ENCODE measurements at places on chromosomes 2 and 18. TPM values are rescaled to one million over a fixed set of nuclear protein-coding genes. Genes with fewer than 3 reads are reported as not detected.

The RUFY4 gene
- not detected for total RNA-seq

- H3K4me3 ChIP-seq: no peak overlapping the region
- no peaks in the 10 kb centered on the region for H3K27me3 ChIP-seq
- H3K27ac ChIP-seq: no peak overlapping the region
- H3K4me1 ChIP-seq: no peaks in the 10 kb centered on the region
- no peaks in the 10 kb centered on the region for H3K36me3 ChIP-seq
- no peak for DNase-seq
Measured at GRCh38 chr18:36539674-36540231, 242.2 kb downstream of the FHOD3 start.

DNA sequence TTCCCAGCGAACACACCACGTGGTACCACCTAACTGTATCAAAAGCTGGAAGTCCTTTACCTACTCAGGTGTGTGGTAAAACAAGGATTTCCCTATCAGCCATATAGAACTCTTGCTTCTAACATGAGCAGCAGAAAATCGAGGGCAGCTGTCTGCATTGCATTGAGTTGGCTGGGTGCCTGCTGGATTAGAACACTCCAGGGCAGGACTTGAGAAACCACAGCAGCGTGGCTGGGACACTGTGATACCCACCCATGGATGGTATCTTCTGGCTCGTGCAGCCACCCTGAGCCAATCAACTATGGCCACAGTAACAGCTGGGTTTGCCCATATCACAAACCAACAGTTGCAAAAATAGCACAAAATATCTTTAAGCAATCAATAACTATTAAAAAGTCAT lies 188.3 kb downstream of the FBXO15 start:
- H3K27ac ChIP-seq: no peak overlapping the region
- no peaks in the 10 kb centered on the region for H3K4me1 ChIP-seq
- H3K36me3 ChIP-seq: no peaks in the 10 kb centered on the region
- DNase-seq: no peak
- no peak overlapping the region for H3K4me3 ChIP-seq
- H3K27me3 ChIP-seq: no peaks in the 10 kb centered on the region

- no peak overlapping the region for H3K27ac ChIP-seq
- H3K27me3 ChIP-seq: no peaks in the 10 kb centered on the region
- H3K36me3 ChIP-seq: no peaks in the 10 kb centered on the region
Measured at GRCh38 chr2:128557831-128558241, 239.2 kb upstream of the HS6ST1 start.

DNA sequence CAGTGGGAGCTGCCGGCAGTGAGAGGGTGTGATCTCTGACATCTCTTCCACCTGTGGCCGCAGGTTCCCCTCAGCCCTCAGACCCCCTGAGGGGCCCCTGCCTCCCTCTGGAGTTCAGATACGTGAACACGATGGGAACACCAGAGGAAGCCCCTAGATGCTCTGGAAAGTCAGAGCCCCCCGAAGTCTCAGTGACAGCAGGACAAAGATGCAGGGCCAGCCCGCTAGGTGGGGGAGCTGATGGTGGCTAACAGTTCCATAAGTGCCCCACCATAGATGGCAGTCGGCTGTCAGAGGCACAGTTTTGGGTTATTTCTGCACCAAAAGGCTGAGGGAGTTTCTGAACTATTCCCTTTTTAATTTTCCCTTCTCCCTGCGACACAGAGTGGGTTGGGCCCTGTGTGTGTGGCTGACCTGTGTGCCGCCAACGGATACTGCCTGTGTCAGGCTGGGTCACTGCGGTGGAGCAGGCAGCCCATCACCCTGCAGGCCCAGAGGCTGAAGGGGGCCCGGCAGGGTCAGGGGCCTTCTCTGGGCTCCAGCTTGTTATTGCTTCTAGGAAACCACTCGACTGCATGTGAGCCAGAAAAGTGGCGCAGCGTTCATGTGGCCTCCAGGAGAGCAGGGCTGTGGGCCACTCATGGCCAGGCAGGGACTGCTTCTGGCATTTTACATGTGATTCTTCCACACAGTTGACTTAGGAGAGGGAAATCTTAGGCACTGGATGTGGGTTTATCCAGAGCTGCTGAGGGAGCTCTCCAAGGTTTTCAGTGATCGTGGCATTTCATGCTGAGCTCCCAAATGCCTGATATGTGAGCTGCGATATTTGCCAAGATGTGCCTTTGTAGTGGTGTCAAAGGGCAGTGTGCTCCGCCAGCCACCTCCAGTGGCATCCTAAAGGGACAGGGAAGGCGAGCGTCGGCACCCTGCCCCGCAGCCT lies 225.1 kb downstream of the SH3RF3 start:
- no peak overlapping the region for H3K4me3 ChIP-seq
- H3K27ac ChIP-seq: no peak overlapping the region
- H3K4me1 ChIP-seq: peaks cover 33% of the 10 kb centered on the region
- no peaks in the 10 kb centered on the region for H3K36me3 ChIP-seq
- H3K27me3 ChIP-seq: no peaks in the 10 kb centered on the region

GRCh38 chr18:48488388-48488850 lies 50.4 kb upstream of the CTIF start:
- H3K36me3 ChIP-seq: no peaks in the 10 kb centered on the region
- H3K4me3 ChIP-seq: no peak overlapping the region
- peaks cover 21% of the 10 kb centered on the region for H3K4me1 ChIP-seq
- no peak overlapping the region for H3K27ac ChIP-seq
- peak; percentile 91 for DNase-seq

GRCh38 chr2:179049546-179050311 lies at the start of gene CCDC141:
TSS of gene CCDC141 (minus strand) at chr2:179050137. CDS start at chr2:179049941, 196 bp downstream.
- no peaks in the 10 kb centered on the region for H3K36me3 ChIP-seq
- H3K27ac ChIP-seq: no peak within 1 kb of the TSS
- peaks cover 31% of the 10 kb centered on the region for H3K4me1 ChIP-seq
- H3K27me3 ChIP-seq: no peaks in the 10 kb centered on the region
- peak within 1 kb of the TSS; percentile 24 for H3K4me3 ChIP-seq

The GDF7 gene
- 1.3 TPM for total RNA-seq

The KLHL29 gene
- total RNA-seq: 3.6 TPM

DNA sequence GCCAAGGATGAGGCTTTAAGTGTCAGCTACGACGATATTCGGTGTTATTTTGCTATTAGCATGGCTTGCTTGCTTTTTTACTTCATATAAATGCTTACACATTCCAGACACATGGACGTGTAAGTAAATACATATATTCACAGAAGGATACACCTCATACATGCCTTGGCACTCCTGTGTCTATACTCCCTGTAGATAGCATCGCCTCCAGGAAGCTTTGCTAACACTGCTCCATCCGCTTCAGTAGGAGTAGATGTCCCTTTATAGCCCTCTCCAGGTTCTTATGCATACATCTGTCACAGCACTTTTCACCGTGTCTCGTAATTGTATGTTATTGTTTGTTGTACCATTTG lies 27.5 kb upstream of the KCTD1 start:
- no peaks in the 10 kb centered on the region for H3K36me3 ChIP-seq
- no peaks in the 10 kb centered on the region for H3K27me3 ChIP-seq
- H3K27ac ChIP-seq: no peak overlapping the region
- no peak for DNase-seq
- H3K4me3 ChIP-seq: peak overlapping the region; percentile 38

The MBD2 gene
- total RNA-seq: 47.2 TPM

GRCh38 chr2:86778957-86779356 lies 11.8 kb downstream of the CD8A start:
- no peaks in the 10 kb centered on the region for H3K4me1 ChIP-seq
- no peaks in the 10 kb centered on the region for H3K27me3 ChIP-seq
- peaks cover 35% of the 10 kb centered on the region for H3K36me3 ChIP-seq
- DNase-seq: no peak
- H3K27ac ChIP-seq: no peak overlapping the region

The DYSF gene
- 11.1 TPM for total RNA-seq

The DOK6 gene
- total RNA-seq: 10.1 TPM

GRCh38 chr2:69977906-69978482 lies 16.6 kb upstream of the ASPRV1 start:
- peak overlapping the region; percentile 68 for H3K27ac ChIP-seq
- no peaks in the 10 kb centered on the region for H3K27me3 ChIP-seq
- no peak overlapping the region for H3K4me3 ChIP-seq
- no peak for DNase-seq
- H3K36me3 ChIP-seq: no peaks in the 10 kb centered on the region

DNA sequence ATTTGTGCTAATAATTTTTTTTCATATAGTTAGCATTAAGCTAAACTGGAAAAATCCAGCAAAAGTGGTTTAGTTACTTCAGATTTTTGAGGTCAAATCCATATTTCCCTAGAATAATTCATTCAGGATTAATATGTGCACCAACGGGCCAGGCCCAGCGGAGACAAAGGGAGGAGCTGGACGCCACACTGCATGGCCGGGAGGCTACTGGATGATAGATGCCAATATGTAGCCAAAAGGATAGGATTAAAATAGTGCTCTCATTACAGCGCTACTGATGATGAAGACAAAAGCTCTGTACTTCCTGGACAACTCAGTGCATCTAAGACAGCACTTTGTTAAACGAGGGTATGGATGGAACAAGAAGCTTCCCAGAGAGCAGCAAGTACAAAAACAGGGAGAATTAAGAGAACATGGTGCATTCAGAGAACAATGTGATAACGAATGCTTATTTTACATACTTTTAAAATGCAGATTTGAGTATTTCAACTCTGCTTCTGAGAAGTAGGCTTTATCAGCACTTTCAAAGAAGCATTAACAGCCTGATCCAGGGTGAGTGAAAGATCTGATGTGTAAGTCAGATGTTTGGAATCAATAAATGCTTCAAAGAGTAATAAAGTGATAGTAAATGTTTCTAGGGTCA lies 39.8 kb downstream of the PPP4R1 start:
- peaks cover 8% of the 10 kb centered on the region for H3K4me1 ChIP-seq
- no peak overlapping the region for H3K4me3 ChIP-seq
- H3K27me3 ChIP-seq: no peaks in the 10 kb centered on the region
- no peak for DNase-seq

The CKAP2L gene
- 4.4 TPM for total RNA-seq

- H3K4me3 ChIP-seq: no peak overlapping the region
- H3K4me1 ChIP-seq: peaks cover 19% of the 10 kb centered on the region
- H3K27me3 ChIP-seq: no peaks in the 10 kb centered on the region
- H3K27ac ChIP-seq: no peak overlapping the region
Measured at GRCh38 chr2:230814616-230815015, 50.1 kb upstream of the ITM2C start.

GRCh38 chr18:78728784-78729467 lies 250.7 kb upstream of the SALL3 start:
- H3K27me3 ChIP-seq: peaks cover 42% of the 10 kb centered on the region
- H3K4me3 ChIP-seq: no peak overlapping the region
- no peak overlapping the region for H3K27ac ChIP-seq
- no peak for DNase-seq
- no peaks in the 10 kb centered on the region for H3K4me1 ChIP-seq

The CHRND gene
- total RNA-seq: not detected

DNA sequence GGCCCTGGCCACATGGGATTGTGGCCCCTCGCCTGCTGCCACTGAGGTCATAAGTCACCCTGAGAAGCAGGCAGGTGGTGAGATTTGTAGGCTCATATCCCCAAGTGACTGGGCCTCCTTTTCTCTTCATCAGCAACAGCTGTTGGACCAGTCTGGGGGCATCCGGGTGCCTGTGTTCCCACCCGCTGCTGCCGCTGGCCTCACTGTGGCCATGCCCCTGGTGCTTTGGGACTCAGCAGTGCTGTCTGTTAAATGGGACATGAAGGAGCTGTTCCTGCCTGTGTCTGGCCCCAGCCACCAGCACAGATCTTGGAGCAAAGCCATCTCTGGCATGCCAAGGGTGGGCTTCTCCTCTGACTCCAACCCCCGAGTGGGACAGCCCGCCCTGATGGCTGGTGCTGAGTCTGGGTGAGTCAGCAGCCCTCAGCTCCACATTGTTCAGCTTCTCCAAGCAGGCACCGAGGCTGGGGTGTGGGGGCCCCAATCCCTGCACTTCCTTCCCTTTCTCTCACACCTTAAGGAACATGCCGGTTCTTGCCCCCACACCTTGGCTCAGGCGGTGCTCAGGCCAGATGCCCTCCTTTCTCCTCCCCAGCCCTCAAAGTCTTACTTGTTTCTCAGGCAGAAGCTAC lies 207.9 kb downstream of the GLI2 start:
- no peaks in the 10 kb centered on the region for H3K36me3 ChIP-seq
- no peaks in the 10 kb centered on the region for H3K27me3 ChIP-seq
- peaks cover 4% of the 10 kb centered on the region for H3K4me1 ChIP-seq
- H3K27ac ChIP-seq: no peak overlapping the region
- no peak for DNase-seq
- no peak overlapping the region for H3K4me3 ChIP-seq

DNA sequence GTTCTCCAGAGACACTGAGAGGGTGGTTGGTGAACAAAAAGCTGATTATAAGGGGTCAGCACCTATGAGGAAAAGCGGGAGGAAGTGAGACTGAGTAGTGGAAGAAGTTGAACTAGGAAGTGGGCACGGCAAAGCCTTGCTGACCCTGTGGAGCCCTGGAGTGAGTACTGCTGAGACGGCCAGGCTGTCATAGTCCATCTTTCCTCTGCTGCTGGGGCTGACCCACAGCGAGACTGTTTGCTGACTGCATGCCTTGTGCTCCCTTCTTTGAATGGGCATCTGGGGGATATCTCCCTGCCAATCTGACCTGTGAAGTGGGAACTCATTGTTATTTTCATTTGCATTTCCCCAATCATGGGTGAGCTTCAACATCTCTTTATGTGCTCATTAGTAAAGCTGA lies 92.4 kb upstream of the LDAH start:
- no peak for DNase-seq
- no peaks in the 10 kb centered on the region for H3K27me3 ChIP-seq
- no peaks in the 10 kb centered on the region for H3K36me3 ChIP-seq
- no peak overlapping the region for H3K4me3 ChIP-seq
- H3K4me1 ChIP-seq: peaks cover 16% of the 10 kb centered on the region

The VIT gene
- 8.3 TPM for total RNA-seq

DNA sequence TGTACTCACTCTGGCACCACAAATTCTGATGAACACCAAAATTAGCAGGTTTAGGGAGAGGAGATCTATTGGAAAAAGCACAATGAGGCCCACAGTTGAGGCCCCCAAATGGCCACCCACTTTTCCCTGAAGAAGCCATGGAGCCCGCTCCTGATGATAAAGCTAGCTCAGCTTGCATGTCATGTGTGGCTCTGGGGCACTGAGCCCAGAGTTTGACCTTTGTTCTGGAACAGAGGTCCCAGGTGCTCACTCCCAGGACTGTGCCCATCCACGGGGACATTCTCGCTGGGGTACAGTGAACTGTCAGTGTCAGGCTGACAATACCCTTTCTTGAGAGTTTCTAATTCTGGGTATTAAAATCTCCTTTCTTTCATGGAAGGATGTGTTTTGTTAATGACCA lies 36.2 kb downstream of the XDH start:
- H3K4me1 ChIP-seq: no peaks in the 10 kb centered on the region
- H3K4me3 ChIP-seq: no peak overlapping the region
- no peak for DNase-seq
- no peaks in the 10 kb centered on the region for H3K27me3 ChIP-seq

The FSIP2 gene
- 32.5 TPM for total RNA-seq

DNA sequence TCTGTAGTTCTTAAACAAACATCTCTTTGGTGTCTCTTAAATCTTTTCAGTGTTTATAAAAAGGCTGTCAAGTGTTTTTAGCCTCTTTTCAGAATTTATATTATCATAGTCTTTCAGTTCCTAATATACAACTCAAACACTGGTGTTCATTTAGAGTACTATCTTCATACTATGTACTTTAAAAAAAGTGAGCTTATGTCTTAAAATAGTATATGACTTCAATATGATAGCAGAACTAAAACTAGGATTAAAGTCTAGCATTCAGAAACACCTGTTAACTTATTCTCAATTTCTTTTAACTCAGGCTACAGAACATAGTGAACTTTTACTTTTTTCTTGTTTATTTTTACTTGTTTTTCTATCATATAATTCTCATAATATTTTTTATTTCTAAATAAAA lies 14.7 kb upstream of the IKZF2 start:
- H3K27ac ChIP-seq: no peak overlapping the region
- H3K4me3 ChIP-seq: no peak overlapping the region
- no peaks in the 10 kb centered on the region for H3K36me3 ChIP-seq
- DNase-seq: no peak

All from stomach (tissue), 19 donors.